WERI-Rb-1 (cell line): ENCODE measurements at places on chromosomes 7 and 10.

DNA sequence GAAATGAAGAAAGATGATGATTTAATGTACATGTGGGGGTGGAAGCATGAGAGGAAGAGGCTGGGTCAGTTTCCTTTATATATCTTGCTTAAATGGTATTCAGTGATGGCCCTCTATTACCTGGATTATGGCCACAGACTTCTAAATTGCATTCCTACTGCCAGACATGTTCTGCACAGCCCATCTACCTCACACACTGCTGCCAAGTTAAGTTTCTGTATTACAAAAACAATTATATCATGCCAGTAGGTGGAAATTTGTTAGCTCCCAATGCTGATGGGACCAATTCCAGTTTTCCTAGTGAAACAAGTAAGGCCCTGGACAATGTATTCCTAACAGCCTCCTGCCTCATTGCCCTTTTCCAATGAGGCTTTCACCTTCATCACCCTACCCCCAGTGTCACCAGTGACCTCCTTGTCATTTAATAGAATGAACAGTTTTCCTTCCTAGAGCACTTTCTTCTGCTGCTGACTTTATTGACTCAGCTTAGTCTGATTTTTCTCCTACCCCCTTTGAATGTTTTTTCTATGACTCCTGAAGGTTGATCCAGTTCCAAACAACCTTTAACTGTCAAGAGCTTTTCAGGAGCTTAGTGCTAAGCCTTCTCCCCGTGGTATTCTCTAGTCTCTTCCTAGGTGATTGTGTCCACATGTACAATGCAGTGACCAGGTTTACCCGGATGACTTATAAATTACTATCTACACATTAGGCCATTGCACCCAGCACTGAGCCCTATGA is 316.6 kb upstream of the ANKRD30A start:
- DNase-seq: no peak

- DNase-seq: no peak
Observed at GRCh38 chr7:135239263-135239662, 5.6 kb downstream of the STRA8 start.

DNA sequence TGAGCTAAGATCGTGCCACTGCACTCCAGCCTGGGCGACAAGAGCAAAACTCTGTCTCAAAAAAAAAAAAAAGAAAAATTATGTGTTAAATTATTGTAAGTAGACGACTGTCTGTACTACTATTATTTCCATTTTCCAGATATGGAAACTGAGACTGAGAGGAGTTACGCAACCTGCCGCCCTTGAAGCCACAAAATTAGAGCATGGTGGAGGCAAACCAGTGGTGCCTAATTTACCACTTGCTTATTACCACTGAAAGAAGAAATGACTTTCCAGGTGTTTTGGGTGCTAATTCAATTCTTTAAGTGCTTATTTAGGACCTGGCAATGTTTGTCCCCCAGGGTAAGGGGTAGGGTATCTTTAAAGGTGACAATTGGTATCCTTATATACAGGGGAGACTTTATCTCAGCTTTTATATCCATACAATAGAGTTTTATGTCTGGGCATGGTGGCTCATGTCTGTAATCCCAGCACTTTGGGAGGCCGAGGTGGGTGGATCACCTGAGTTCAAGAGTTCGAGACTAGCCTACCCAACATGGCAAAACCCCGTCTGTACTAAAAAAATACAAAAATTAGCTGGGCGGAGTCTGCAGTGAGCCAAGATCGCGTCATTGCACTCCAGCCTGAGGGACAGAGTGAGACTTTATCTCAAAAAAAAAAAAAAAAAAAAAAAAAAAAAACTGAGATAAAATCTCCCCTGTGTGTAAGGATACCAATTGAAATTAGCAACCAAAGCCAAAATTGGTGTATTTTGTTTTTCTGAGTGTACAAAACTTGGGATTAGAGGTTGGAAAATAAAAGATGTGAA is 16.6 kb upstream of the CAMK1D start:
- no peak for DNase-seq

GRCh38 chr7:36217211-36217960 is 64.3 kb downstream of the EEPD1 start:
- no peak for DNase-seq

DNA sequence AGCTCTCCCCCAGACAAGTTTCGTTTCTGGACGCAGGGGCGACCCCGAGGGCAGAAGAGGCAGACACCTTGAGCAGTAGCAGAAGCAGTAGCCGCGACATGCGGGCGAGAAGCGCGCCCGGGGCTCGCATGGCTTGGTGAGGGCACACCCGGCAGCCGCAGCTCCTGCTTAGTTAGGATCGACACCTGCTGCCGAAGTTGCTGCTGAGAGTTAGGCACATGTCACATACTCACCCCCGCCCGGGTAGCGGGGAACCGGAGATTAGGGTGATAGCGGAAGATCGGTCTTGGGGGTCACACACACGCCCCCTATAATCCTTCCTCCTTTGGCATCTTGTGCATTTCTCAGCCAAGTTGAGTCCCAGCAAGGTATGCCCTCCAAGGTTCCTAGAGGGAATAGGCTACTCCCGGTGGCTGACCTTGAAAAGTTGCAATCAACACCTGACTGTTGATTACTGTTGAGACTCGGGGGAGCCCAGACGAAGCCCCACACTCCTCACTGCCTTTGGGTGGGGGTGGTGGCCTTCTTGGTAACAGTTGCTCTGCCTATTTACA is 668 bp downstream of the GPR37 start:
- DNase-seq: peak; percentile 34

DNA sequence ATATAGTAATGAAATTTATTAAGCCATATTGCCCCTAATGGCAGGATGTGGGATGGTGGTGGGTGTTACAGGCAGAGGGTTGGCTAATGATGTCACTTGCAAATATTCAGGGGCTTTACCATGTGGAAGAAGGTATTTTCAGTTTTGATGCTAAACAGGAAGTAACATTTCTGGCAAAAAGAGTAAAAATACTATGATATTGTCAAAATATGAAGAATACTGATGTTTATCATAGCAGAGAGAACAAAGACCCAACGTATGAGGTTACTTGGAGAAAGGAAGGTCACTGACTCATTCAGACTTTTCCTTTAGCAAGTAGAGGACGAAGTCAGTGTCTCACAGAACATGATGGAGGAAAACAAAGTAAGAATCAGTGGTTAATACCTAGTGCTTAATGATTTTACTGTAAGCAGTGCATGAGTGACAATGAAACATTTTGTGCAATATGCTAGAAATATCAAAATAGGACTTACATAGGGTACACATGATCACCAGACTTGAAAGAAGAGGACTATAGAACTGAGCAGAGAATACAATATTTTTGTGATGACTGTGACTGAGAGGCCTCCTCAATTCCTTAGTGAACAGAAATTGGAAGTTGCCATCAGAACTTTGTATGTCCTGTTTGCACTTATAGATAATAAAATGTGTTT is 89.7 kb upstream of the STEAP4 start:
- no peak for DNase-seq

GRCh38 chr7:51374936-51375335 is 58.3 kb upstream of the COBL start:
- DNase-seq: no peak

DNA sequence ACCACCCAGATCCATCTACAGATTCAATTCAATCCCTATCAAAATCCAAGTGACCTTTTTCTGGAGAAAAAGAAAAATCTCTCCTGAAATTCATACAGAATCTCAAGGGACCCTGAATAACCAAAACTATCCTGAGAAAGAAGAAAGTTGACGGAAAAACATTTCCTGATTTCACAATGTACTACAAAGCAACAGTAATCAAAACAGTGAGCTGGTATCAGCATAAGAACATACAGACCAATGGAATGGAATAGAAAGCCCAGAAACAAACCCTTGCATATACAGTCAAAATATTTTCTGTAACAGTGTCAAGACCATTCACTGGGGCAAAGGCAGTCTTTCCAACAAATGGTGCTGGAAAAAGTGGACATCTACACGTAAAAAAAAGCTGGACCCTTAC is 89.9 kb downstream of the JMJD1C start:
- DNase-seq: no peak

- DNase-seq: no peak
Observed at GRCh38 chr7:148670807-148671206, 27.9 kb upstream of the CUL1 start.

GRCh38 chr7:93043385-93043985 is 74.3 kb downstream of the SAMD9 start:
- DNase-seq: no peak

DNA sequence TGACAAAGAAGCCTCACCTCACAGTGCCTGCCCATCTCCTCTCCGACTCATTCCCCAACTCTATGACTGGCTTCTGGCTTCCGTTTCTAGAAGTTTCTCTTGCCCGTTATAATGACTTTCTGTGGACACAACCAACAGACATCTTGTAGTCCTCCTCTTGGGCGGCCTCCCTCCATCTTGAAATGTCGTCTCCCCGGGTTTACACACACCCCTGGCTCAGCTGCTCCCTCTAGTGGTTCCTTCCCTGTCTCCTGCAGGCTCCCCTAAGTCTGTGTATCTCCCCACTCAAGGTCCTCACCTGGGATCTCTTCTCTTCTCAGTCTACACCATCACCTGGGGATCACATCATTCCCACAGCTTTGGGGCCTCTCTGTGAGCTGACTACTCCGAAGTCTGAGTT is 123.4 kb upstream of the NEBL start:
- peak; percentile 61 for DNase-seq
